Activated CD4-positive, CD25-positive, alpha-beta regulatory T cell treated with anti-CD3 and anti-CD28 coated beads, Interleukin-2, amount 50 U/mL, for 72 hours (primary cell): ENCODE measurements at places on chromosomes 7 and 10.

DNA sequence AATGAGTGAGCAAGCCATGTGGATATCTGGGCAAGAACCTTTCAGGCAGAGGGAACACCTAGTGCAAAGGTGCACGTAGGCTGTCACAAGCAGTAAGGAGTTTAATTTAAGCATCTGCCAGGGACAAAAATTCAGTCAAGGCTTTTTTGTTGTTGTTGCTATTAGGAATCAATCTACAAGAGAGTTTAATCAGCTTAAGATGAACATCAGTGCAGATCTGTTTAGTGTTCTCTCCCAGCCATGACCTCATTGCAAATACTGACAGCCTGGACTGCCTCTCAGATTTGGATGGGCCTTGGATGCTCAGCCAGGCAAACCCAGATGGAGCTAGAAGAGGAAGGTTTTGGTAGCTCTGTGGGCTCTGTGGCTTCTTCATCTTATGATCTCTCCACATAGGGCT, 3.3 kb upstream of the GLCCI1 start:
- no peak for DNase-seq

GRCh38 chr7:133115596-133115995, 33.7 kb upstream of the CHCHD3 start:
- DNase-seq = no peak

DNA sequence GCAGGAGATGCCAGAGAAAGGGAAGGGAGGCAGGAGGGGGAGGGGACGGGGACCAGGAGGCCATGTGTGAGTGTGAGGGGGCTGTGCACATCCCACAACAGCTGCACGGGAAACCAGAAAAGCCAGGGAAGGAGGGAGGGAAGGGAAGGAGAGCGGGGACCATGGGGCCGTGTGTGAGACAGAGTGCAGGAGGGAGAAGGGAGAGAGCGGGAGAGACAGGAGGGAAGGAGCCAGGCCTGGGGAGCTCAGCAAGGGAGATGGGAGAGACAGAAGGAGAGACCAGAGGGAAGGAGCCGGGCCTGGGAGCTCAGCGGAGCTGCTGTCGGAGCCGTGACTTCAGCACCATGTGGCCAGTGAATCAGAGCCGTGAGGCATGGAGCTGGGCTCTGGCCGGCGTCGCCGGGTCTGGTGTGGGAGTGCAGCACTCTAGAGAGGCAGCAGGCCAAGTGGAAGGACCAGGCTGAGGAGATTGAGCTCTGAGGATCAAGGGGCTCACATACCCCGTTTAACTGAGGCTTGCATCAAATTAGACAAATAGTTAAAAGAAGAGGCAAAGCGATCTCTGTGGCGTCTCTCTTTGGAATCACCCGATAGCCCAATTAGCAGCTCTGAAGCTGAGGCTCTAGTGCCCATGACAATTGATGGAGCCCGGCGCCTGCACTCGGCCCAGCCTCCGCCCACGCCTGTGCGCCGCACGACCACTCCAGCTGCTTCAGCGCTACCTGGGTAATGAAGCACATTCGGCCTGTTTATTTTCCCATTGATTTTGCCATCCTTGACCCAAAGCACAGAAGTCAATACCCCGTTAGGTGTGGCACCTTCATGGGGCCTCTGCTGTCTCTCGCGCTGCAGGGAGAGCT, 150.4 kb downstream of the MAD1L1 start:
- DNase-seq = no peak

GRCh38 chr7:96823274-96823673, 113.6 kb upstream of the SEM1 start:
- no peak for DNase-seq

DNA sequence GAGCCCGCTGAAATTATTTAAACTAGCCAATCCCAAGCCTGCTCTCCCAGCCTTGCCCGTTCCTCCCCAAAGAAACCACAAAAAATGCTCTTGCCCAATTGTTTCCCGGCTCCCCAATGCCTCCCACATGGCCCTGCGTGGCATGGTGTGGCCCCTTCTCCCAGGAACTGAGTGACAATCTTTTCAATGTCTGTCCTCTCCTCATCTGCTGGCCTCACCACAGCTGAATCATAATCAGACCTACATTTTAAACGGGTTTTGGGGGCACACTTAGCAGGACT, 201.5 kb downstream of the PRPF18 start:
- DNase-seq = no peak

DNA sequence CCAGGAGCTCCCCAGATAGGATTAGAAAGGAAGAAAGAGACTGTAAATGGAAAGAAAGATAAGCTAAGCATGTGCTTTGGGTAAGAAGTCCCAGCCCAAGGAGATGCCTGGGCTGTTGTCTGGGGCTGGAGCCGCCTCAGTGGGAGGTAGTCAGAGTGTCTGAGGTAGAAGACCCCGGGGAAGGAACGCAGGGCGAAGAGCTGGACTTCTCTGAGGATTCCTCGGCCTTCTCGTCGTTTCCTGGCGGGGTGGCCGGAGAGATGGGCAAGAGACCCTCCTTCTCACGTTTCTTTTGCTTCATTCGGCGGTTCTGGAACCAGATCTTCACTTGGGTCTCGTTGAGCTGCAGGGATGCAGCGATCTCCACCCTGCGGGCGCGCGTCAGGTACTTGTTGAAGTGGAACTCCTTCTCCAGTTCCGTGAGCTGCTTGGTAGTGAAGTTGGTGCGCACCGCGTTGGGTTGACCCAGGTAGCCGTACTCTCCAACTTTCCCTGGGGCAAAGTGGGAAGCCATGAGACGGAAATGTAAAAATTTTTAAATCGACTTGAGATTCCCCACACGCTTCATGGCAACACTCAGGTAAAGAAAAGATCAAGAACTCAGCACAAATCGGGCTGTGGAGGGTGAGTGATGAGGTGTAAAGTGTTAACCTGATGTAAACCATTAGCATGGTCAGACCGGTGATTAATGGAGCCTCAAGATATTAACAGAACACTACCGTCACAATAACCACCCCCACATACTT, 1.3 kb downstream of the HOXA1 start:
- no peak for DNase-seq

DNA sequence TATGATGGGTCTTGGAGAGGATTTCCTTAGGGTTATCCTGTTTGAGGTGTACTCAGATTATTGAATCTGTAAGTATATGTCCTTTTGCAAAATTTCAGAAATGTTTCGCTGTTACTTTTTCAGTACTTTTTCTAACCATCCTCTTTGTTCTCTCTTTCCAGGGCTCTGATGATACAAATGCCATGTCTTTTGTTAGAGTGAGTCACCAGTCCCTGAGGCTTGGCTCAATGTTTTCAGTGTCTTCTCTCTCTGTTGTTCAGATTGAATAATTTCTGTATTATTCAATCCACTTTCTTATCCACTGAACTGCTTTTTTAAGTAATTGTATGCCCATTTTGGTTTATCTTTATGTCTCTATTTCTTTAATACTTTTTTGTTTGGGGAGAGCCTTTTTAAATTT, 449.4 kb downstream of the TNS3 start:
- DNase-seq = no peak

GRCh38 chr7:28065721-28066285, 114.8 kb downstream of the JAZF1 start:
- no peak for DNase-seq

- DNase-seq = no peak
Observed at GRCh38 chr10:129331839-129332220, 135.2 kb upstream of the MGMT start.

DNA sequence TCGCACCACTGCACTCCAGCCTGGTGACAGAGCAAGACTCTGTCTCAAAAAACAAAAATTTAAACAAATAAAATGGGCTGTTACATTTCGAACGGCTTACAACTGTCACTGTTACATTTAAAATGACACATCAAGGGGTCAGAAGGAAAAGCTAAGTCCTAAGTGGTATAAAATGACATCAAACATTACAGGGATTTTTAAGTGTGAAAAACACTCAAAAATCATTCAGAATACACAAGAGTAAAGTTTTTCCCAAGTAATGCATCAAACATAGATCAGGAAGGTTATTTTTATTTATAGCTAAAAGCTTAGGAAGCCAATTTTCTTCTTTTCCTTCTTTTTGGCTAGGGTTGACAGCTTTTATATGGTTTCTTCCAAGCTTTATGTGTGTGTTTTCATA, 39.0 kb downstream of the CCDC3 start:
- no peak for DNase-seq

DNA sequence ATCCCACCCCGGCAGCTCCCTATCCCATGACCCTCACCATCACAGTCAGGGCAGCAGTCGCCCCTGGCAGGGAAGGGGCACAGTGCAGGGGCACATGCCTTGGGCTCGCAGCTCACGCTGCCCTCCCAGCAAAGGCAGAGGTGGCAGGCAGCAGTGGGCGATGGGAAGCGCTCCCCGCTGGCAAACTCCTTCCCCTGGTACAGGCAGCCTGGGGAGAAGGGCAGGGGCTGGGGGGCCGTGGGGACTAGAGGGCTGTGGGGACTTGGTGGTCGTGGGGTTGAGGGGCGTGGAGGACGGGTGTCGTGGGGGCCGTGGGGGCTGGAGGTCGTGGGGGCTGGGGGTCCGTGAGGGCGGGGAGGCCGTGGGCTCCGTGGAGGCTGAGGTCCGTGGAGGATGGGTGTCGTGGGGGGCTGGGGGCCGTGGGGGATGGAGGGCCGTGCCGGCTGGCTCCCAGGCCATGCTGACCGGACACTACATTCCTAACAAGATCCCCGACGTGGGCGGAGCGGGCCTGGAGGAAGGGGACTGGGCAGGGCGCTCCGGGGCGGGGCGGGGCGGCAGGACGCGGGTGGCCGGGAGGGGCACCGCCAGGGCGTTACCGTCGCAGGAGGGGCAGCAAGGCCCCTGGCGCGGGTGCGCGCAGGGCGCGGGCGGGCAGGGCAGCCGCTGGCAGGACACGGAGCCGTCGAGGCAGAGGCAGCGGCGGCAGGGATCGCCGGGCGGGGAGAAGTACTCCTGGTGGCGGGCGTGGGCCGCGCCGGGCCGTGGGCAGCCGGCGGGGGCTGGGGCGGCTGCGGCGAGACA, 20.0 kb downstream of the KCP start:
- no peak for DNase-seq

DNA sequence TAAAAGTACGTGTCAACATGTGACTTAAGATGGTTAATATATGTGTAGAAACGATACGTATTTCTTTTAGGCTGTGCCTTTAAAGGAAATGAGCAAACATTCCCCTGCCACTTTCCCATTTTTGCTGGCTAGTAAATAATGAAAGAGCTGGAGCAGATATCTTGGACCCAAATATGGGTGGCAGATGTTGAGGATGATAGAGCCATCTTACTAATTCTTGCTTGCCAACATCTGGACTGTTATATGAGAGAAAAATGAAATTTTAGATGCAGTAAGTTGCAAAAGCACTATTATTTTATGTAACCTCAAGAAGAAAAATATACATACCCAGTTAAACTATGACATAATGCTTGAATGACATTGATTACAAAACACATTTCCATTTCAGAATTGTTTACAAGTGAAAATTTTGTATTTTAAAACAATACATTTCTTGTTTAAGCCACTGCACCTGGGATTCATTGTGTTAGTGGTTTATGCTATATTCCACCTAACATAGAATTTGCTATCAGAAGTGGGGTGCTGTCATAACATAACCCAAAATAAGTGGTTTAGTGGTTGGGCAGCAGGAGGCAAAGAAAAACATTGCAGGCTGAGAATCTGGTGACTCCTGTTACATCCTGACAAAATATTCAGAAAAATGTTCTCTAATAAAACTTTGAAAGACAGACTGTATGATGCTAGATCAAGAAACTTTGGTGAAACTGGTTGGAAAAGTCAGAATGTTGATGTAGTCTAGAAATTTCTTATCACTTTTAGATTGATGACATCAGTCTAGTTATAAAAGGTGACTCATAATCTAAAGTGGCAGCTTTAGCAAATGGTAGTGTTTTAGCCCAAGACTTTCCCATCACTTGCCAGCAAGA, 305.0 kb downstream of the PTEN start:
- DNase-seq = no peak

DNA sequence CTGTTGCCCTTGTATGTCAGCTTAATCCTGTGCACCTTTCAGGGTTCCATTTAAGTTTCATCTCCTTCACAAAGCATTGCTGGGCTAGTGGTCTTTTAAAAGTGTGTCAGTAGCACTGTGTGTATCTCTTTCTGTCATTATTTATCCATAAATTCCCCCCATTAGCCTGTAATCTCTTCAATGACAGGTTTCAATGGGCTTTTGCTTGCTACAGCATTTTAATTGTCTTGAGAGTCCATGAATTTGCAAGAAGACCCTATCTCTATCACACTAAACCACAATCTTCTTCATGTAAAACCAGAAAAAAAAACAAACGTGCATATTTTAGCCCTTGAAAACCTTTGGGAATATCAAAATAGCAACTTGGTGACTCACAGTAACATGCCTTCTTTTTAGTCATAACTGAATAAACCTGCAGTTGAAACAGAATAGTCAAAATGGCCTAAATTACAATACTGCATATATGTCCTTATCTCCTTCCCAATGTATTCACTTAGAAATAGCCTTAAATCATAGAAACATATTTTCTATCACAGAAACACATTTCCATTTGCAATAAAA, 118.6 kb downstream of the PON1 start:
- no peak for DNase-seq

GRCh38 chr7:113730309-113730955, 188.4 kb downstream of the PPP1R3A start:
- no peak for DNase-seq

DNA sequence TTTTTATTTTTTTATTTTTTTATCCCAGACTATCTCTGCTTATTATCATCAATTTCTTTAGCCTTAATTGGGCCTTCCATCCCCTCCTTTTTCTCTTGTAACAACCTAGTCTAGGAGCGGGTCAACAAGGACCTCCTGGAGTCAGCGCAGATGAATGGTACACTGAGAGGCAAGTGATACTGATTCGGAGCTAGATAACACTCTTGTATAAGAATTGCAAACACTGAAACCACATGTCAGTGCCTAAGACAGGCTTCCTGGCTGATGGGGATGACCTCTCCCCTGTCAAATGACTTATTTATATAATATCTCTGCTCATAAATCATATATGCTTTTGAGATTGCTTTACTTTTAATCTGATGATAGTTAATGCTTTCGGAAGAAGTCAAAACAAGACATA, 22.7 kb downstream of the BPGM start:
- no peak for DNase-seq

- no peak for DNase-seq
Observed at GRCh38 chr10:1419796-1420610, 317.3 kb downstream of the ADARB2 start.

GRCh38 chr10:114687459-114687858, 29.4 kb upstream of the ABLIM1 start:
- DNase-seq = no peak

DNA sequence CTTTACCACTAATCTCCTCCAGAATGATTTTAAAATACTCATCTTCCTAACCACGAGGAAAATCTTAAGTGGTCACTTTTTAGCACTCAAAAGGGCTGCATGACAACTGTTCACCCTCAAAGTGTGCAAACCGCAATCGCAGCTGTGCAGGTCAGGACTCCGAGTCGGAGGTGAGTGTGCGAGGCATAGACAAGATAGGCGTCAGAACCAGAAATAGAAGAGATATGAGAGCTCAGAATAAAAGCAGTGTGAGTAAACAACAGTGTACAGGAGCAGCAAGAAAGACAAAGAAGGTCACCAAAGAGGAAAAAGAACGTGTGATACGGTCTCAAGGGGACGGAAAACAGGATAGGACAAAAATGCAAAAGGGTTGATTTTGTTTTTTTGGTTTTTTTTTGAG, 17.5 kb upstream of the ENO4 start:
- DNase-seq = no peak
